ENCODE measurements at places on chromosomes 5 and 9.

DNA sequence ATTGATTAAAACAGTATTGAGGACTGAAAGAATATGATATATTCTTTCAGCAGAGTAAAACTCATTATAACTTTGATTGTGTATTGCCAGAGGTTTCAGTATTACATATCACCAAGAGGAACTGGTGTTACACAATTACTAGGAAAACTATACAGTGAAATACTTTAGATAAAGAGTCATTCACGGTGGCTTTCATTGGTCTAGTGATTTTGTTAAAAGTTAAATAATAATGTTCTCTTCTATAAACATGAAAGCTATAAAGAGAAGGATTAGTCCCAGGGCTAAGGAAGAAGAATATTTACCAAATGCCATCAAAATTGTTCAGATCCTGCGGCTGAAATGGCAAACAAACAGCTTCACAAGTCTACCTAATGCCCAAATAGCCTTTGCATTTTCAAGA lies 306.2 kb downstream of the SEMA5A start:
- DNase-seq: no peak

- DNase-seq: no peak
These were observed 134.0 kb downstream of the KCTD16 start for GRCh38 chr5:144304688-144305087.

DNA sequence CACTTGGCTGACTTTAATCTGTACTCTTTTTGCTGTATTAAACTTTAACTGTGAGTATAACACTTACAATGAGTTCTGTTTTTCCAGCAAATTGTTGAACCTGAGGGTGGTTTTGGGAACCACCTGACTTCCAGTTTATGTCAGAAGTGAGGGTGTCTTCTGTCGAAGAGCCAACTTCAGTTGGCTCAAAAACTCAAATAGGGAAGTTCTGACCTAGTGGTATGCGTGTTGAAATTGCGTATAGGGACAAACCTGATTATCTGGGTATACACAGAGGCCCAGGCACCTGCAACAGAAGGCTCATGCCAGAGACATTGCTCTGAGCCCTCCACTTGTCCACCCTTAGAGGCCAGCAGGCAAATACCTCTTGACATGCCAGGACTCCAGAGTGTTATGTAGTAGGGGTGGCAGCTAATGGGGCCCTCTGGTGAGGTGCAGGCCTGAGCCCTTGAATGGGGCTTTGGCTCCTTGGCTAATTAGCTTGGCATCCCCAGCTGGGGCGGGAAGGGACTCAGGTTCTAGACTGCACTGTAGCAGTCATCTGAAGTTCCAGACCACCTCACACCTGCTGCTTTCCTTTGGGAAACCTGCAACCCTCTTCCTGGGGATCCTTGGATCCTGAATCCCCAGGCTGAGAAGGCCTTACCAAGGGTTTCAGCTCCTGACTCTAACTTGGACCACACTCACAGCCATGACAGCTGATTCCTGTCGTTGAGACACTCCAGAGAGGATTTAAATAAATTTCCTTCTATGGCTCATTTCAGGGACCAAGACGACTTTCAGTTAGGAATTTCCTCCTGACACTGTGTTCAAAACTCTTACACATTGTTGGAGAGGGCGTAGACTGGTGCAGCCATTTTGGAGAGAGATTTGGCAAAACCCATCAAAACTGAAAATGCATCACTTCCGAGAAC lies 189.6 kb downstream of the HSPA4 start:
- no peak for DNase-seq

DNA sequence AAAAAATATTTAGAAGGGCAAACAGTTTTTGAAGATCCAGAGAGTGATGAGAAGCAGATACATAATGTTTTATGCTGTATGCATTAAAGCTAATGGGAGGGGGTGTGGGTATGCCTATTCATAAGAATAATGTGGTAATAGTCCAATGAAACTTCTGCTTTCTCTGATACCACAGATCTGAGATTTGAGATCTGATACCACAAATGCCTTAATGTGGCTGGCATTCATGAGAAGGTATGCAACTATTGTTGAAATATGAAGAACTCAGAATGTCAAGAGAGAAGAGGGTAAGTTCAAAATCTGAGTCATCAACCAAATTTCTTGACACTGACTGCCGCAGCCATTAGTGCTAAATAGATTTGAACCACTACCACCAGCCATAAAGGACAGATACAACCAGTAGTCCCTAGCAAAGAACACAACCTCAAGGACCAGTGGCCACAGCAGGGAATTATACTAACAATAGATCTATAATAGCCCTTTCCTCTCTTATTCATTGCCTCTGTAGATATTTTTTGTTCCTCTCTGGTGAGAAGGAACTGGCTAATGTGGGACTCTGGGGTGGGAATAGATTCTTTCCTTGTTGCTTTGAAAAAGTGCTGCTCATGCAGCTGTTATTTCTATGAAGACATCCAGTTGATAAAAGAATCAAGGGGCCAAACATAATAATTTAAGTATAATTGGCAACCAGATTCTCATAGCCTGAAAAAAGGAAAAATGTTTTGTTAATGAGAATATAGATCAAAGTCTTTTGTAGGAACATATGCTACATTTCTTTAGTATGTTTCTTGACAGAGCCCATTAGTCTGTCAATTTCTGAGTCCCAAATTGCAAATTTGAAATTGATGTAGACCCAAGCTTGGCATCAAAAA lies 256.5 kb upstream of the ZNF608 start:
- DNase-seq: no peak

GRCh38 chr5:170638051-170638450 lies 134.2 kb downstream of the KCNIP1 start:
- no peak for DNase-seq
